ENCODE measurements at places on chromosomes 16 and 17. TPM values are rescaled to one million over a fixed set of nuclear protein-coding genes. Genes with fewer than 3 reads are reported as not detected.

HES7 gene
- 2.4 TPM for total RNA-seq

DNA sequence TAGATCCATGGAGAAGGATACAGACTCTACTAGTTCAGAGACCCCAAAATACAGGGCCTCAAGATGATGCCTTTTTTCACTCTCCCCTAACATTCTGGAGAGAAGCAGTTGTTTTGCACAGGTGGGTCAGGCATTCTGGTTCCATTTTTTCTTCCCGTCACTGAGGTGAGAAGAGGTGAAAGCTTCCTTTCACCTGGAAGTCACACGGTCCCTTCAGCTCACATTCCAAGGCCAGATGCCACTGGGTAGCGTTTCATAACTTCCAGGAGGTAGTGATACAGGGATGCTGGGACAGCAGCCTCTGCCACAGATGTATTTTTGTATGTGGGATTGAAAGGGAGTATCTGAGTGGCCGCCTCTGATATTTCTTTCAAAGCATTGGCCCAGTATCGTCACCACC, 1.9 kb downstream of the CDK10 start:
- H3K36me3 ChIP-seq = peaks cover 34% of the 10 kb centered on the region
- H3K4me1 ChIP-seq = peaks cover 8% of the 10 kb centered on the region
- H3K27ac ChIP-seq = no peak overlapping the region
- no peaks in the 10 kb centered on the region for H3K27me3 ChIP-seq
- H3K4me3 ChIP-seq = peak overlapping the region; percentile 96

THAP11 gene
- total RNA-seq = 43.0 TPM

GRCh38 chr16:23081675-23082119, 67.6 kb downstream of the USP31 start:
- H3K4me1 ChIP-seq = peaks cover 4% of the 10 kb centered on the region
- H3K4me3 ChIP-seq = no peak overlapping the region
- H3K36me3 ChIP-seq = peaks cover 22% of the 10 kb centered on the region

- no peak for DNase-seq
- peaks cover 11% of the 10 kb centered on the region for H3K27me3 ChIP-seq
- peaks cover 25% of the 10 kb centered on the region for H3K36me3 ChIP-seq
- peak overlapping the region; percentile 28 for H3K27ac ChIP-seq
- H3K4me1 ChIP-seq = peaks cover 17% of the 10 kb centered on the region
These were observed 4.7 kb upstream of the IL17C start for GRCh38 chr16:88633684-88634140.

Measured in activated T-helper 2 cell treated with anti-CD3 and anti-CD28 coated beads, Interferon-gamma antibody, Interleukin-2, Interleukin-4, amounts not matched to agents 10 μg/mL and 5 μg/mL and 100 μg/mL, durations not matched to agents 14 hours and 24 hours and 36 hours (primary cell).